ENCODE measurements at places on chromosomes 1 and 21.

DNA sequence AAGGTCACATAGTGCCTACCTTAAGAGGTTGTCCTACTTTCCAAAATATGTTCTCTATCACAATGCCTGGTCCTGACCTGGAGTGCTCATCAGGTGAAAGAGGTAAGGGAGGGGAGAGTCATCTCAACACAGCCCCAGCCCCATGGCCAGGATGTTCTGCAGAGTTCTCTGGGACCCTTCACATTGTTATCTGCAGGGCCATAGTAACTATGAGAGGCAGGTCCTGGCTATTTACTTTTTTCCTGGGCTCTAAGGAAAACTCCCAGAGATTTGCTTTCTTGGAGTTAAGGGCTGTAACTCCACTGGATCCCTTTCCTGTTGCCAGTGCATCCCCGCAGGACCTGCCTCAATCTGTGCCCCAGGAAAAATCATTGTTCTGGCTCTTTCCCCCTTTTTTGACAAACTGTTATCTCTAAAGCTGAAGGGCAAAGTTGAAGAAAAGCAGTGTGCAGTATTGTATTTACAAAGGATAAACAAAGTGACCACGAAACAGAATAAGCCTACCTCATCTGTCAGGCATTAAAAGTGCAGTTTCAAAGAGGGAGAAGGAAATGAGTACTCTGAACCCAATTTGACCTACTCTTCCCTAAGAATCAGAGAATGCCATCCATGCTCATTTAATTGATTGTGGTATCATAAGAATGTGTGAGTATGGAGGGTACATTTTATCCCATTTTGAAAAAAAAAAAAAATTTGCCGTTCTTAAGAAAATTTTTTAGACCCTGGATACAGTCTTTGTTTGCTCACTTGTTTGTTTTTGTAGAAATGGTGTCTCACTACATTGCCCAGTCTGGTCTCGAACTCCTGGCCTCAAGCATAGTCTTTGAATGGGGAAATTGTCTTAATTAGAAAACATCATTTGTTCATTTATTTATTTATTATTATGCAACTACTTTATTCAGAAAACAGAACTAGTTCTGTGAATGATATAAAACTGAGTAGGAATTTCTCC, 149.6 kb downstream of the RHOU start:
- DNase-seq: no peak

- no peak for DNase-seq
These were observed 56.4 kb upstream of the FMOD start for GRCh38 chr1:203407296-203407695.

- no peak for DNase-seq
These were observed 54.5 kb upstream of the PLXNA2 start for GRCh38 chr1:208298593-208299269.

GRCh38 chr1:38071312-38072256, 25.0 kb upstream of the POU3F1 start:
- no peak for DNase-seq

- no peak for DNase-seq
These were observed 17.0 kb downstream of the COQ8A start for GRCh38 chr1:226956942-226957713.

- DNase-seq: no peak
These were observed 60.7 kb downstream of the MAN1C1 start for GRCh38 chr1:25677193-25677773.

- no peak for DNase-seq
These were observed 152.0 kb upstream of the POU3F1 start for GRCh38 chr1:38198621-38199020.

- DNase-seq: no peak
These were observed 6.6 kb upstream of the FOXE3 start for GRCh38 chr1:47409311-47410067.

GRCh38 chr1:207801819-207802218, 50.0 kb downstream of the CD46 start:
- DNase-seq: no peak

DNA sequence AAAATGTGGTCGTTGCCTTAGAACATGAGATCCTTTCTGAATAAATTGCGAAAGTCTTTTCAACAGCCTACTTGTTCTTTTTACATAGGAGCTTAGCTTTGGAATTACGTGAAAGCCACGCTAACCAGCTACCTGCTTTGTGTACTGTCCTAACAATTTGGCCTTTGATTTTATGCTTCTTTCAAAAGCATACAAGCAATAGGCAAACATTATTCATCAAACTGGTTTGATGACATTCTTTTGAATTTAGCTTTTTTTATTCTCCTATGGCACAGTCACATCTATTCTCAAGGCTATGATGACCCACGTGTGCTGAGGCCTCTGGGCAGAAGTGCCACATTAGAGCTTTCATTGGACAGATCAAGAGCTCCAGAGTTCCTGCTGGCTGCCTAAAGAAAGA, 178.0 kb upstream of the DPT start:
- DNase-seq: peak; percentile 14

- peak; percentile 29 for DNase-seq
These were observed 2.6 kb downstream of the CTSE start for GRCh38 chr1:206021008-206021625.

- DNase-seq: no peak
These were observed 18.0 kb downstream of the TRIM62 start for GRCh38 chr1:33163621-33164519.
